GOT3 (cell line): ENCODE measurements at places on chromosomes 7 and 10.
A peak's percentile ranks its signal among the peaks of the same experiment; 100 is the strongest.

GRCh38 chr7:88842201-88842600 lies 46.7 kb upstream of the TEX47 start:
- DNase-seq = no peak

DNA sequence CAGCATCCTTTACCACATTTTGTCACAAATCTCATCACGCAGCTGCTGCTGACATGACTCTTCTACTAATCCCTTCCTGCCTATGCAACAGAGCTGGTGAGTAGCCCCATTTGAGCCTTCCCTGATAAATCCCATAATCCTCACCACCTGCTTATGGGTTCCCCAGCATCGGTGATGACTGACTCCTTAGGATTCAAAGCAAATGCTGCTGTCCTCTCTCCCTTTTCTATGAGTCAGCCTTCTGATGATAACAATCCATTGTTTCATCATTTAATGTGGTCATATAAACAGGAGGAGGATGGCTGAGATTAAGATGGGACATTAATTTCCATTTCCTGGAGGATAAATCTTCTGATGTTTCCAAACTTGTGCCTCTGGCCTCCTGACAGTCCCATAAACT lies 73.4 kb downstream of the SORCS1 start:
- no peak for DNase-seq

DNA sequence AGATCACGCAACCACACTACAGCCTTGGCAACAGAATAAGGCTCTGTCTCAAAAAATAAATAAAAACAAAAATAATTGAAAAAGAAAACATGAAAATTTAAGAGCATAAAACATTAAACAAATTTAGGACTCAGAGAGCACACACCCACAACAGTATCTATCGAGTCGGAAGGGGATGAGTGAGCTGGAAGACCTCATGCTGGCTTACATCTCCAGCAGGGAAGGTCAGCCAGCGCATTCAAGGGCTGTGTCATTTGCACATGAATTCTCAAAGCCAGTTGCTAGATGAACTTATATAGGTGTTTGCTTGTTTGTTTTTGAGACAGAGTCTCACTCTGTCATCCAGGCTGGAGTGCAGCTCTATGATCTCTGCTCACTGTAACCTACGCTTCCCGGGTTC lies 50.3 kb downstream of the SRRM3 start:
- no peak for DNase-seq

DNA sequence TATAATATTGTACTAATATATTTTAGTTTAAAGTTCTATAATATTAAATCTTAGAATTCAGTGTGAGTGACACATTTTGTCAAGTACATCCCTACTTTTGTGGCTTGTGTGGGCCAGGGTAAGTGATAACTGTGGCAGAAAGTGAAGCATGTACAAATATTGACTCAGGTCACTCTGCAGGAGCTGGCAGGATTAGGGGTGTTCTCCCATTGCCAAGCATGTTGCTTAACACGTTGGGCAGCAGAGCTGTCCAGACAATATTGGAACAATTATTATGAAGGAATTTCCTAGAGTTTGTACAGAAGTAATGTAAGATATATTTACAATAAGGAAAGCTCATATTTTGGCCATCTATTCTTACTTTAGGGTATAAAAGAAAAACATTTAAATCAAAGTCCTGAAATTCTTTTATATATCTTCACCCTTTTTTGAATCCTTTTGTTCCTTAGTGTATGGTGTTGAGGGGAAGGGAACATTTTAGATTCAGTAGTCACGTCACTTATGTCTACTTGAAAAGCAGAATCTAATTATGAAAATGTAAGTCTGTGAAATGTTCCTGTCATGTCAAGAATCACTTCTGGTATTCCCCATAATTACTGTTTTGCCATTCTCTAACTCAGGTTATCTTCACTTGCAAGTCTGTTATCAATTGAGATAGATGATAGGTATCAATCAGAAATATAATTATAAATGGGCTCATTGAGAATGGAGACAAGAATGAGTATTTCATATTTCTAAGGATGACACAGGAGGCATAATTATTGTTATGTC lies 4.0 kb downstream of the HDAC9 start:
- DNase-seq = no peak

GRCh38 chr10:105974803-105975456 lies 1189.6 kb downstream of the SORCS1 start:
- no peak for DNase-seq

- DNase-seq = no peak
Observed at GRCh38 chr10:57706576-57707299, 561.0 kb downstream of the IPMK start.

GRCh38 chr10:124688889-124689670 lies 55.1 kb downstream of the FAM53B start:
- no peak for DNase-seq

DNA sequence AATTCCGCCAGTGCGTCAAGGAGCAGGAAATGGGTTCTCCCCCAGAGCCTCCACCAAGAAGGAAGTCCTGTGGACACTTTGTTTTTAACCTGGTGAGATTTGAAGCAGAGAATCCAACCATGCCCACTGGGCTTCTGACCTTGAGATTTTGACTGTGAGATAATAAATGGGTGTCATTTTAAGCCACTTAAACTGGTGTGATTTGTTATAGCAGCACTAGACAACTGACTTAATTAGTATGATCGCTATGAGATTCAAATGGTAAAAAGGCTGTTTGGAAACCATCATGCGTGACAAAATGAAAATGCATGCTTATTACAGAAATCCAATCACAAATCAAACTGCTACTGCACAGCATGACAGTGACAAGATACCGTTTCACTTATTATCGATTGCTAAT lies 98.0 kb downstream of the ADAM12 start:
- DNase-seq = no peak

- DNase-seq = no peak
Observed at GRCh38 chr10:29740981-29741545, 106.3 kb upstream of the SVIL start.

DNA sequence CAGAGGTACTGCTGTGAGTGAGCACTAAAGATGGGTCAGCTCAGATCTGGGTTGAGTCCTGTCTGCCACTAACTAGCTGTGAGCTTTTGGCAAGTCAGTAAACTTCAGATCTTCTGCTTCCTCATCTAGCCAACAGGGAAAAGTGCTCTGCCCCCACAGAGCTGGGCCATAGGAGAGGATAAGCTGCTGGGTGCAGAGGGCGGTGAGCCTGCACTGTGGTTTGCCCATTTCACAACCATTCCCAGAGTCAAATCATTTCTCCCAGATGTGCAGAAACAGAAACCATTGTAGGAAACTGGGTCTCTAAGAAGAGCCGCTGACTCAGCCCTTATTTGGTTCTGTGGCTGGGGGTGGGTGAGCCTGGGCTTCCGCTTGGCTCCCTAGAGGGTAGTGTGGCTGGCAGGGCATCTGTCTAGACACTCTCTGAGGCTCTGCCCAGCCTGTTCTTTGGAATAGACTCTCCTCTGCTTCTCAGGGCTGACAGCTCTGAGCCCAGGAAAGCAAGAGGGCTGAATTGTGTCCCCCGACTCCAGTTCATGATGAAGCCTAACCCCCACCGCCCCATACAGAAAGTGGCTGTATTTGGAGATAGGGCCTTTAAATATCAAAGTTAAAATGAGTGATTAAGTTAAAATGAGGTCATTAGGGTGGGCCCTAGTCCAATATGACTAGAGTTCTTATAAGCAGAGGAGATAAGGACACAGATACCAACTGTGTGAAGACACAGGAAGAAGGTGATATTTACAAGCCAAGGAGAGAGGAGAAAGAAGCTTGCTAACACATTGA lies 29.5 kb upstream of the ARHGAP22 start:
- DNase-seq = peak; percentile 73

DNA sequence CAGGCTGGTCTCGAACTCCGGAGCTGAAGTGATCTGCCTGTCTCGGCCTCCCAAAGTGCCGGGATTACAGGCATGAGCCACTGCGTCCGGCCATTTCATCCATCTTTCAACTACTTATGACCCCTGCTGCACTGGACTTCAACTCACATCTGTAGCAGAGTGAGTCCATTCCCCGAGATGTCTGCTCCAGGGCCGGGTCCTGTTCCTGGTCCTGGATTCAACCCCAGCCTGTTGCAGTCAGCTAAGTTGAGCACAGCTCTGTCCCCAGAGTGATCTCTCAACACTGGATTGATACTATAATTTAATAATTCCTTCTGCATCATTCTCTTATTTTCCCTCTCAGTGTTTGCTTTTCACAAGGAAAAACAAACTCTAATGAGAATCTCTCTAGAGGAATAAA lies 25.8 kb downstream of the PRTFDC1 start:
- DNase-seq = no peak

GRCh38 chr10:33395201-33395600 lies 60.7 kb upstream of the NRP1 start:
- no peak for DNase-seq

GRCh38 chr7:139232377-139232717 lies 1.3 kb downstream of the UBN2 start:
- no peak for DNase-seq

- no peak for DNase-seq
Observed at GRCh38 chr7:156682928-156683327, 42.4 kb downstream of the RNF32 start.

GRCh38 chr10:103470761-103471653 lies 8.0 kb downstream of the CALHM3 start:
- DNase-seq = no peak

DNA sequence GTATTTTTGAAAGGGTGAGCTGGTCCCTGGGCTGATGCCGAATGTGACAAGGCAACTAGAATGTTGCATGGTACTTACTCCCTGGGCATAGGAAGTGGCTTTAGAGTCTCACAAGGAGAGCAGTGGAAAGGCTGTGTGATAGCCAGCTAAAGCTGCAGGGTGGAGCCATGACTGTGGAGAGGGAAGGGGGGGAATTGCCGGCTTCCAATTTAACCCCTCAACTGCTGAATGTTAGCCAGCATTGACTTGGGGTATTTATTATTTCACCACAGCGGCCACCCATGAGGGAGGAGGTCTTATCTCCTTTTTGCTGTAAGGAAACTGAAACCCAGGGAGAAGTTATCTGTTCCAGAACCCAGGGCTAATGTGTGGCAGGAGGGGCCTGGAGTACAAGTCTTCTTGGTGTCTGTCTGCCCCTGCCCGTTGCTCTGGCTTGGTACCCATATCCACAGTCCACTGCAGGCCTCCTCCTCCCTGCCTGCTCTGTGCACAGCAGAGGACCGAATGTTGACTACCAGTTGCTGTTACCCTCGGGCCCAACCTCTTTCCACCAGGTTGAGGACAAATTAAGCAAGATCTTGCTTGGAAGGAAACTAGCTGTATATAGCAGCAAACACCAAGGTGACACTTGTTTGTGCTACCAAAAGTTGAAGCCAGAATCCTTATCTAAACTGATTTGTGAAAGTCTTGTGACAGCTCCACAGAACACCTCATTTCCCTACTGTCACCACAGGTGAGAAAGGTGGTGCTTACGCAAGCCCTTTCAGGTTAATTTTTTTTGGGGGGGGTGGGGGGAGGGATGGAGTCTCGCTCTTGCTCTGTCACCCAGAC lies 37.6 kb downstream of the WBP1L start:
- DNase-seq = no peak

DNA sequence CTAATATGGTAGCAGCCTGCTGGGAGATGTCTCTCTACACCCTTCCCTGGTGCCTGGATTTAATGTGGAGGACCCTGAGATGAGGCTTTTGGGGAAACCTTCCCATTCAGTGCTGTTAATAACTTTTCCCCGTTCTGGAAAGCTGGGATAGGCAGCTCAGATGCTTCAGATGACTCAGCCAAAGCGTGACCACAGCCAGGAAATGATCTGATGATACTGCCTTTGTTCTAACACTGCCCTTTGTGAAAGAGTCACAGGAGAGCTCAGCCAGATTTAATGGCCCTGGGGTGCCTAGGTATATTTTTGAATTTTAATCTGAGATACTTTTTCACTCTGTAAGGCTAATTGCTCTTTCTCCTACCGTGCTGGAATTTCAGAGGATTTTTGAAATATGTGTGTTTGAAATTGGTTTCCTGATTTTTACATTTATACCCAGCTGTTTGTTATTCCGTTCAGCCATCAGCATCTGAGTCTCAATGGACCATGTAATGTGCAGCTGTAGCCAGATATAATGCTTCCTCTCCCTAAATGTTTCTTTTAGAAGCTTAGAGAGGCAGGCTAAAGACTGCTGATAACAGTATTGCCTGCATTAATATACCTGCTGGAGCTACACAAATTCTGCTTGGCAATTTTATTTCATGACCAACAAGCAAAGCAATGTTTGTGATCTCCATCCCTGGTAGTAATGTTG lies 17.8 kb downstream of the CELF2 start:
- DNase-seq = no peak

GRCh38 chr7:116633131-116633988 lies 38.6 kb upstream of the MET start:
- DNase-seq = no peak

DNA sequence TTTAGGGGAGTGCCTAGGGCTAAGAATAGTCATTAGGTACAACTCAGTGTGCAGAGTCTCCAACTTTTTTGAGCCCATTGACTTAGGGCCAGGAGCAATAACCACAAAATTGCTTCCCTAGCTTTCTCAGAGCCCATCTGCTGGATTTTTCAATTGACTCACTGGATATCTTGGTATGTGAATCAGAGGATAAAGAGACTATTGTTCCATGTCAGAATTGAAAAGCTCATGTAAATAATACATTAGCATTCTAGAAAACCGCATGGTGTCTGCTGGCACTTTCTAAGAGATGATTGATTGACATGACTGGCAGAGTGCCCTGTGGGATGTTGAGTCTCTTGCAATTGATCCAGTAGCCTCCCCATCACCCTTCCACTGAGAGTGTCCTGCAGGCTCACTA lies 246.2 kb downstream of the CCDC7 start:
- no peak for DNase-seq

GRCh38 chr10:114683162-114683561 lies 25.1 kb upstream of the ABLIM1 start:
- no peak for DNase-seq

DNA sequence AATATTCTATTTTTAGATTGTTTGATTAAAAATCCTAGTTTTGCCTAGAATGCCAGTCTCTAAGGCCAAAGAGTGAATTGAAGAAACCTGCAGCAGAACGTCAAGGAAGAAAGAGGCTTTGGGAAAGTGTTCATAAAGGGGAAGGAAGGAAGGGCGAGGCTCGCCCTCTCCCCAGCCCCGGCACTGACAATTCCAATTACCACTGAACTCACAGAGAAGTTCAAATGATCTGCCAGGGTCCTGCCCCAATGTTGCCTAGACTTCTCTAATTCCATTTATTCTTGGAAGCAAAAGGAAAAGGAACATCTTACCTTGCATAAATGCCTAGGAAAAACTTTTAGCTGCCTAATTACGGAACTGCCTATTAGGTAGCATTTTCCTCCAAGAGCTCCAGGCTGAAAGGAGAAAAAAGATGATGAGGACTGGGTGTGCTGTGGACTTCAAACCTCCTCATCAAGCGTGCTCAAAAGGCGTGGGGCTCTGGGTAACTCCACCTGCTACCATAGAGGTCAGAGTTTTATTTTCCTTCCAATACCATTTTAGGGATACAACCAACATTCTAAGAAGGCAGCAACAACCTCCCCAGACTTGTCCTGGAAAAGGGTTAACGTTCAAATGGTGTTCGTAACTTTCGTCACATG lies 134.5 kb downstream of the PKD1L1 start:
- DNase-seq = no peak

- no peak for DNase-seq
Observed at GRCh38 chr10:69801094-69801433, 642 bp upstream of the COL13A1 start.

- no peak for DNase-seq
Observed at GRCh38 chr7:130277763-130278643, 11.3 kb downstream of the CPA2 start.
